ENCODE measurements at places on chromosomes 11 and 22.
A peak's percentile ranks its signal among the peaks of the same experiment; 100 is the strongest.

- DNase-seq, result no peak
These were observed 12.0 kb downstream of the TBC1D22A start for GRCh38 chr22:46774253-46774979.

DNA sequence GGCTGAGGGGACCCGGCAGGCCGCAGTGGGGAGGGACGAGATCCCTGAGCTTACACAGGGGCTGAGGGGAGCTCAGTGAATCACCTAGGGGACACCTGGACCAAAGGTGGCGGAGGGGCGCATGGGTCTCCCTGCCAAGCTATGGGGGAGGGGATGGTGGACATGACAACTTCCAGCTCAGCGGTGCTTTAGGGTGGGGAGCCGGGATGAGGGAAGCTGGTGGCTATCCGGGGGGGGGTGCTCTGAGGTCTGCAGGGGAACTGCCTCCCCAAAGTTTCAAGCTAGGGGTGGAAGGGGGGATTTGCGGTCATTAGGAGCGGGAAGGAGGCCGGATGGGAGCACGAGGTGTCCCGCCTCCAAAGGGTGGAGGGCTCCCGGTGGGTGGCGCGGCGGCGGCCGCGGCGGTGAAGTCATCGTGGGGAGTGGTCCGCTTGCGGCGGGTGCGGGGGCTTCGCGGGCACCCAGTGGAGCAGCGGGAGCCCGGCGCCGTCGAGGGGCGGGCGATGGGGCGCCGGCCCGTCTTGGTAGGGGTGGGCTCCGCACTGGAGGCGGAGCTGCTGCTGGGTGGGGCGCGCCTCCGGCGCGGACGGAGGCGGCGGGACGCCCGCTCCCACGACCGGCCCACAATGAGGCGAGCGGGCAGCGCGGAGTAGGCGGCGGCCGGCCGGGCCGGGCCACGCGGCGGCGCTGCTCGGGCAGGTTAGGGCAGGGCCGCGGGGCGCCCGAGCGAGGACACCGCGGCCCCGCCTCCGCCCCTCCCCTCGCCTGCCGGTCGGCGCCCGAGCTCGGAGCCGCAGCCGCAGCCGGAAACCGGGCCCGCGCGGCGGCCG, at the start of gene MICALL1:
Gene MICALL1, plus strand, starts transcription at position 764 of the 830 bp plus-strand sequence. CDS start 126 bp downstream, outside the sequence.
- no peak for DNase-seq

DNA sequence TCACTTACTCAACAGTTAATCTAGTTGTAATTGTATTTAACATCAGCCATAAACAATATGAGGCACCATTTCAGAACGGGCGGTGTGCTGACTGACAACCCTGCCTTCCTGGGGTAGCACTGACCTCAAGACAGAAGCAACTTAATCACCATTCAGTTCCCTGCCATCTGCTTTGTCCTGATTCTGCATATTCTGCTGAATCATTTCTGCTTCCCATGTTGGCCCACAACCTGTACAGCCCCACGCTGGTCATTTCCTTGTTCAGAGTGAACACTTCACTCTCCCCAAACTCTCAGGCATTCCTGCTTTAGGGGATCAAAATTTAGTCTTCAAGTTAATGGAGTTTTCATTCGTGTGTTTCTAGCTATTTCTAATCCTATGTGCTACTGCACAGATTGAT, 132.3 kb upstream of the ZBED5 start:
- DNase-seq, result no peak

DNA sequence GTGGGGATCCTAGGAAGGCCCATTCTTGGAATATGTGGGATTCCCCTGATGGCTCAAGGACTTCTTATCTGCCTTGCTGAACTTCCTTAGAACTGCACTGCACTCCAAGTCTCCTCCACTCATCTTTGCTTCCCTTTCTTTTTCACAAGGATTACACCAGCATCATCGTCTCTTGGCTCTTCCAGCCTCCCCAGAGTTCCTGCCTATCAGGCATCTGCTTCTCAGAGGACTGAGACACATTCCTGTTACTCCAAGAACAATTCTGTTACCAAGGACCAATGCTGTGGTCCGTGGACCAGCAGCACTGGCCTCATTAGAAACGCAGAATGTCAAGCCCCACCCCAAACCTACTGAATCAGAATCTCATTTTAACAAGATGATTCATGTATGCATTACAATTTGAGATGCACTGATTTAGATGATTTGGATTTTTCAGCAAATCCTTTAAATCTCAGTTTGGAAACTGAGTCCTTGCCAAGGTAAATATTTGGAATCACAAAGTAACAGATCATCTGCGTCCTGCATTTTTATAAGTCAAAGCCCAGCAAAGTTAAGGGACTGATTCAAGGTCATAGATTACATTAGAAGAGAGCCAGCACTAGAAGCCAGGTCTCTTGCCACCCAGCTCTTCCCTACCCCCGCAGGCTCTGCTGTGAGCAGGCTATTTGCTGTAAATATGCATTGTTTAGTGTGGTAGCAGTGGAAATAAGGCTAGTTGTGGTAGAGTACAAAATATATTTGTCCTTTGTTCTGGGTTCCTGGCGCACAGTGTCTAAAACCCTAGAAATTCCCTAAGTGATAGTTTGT, 110.9 kb downstream of the SWAP70 start:
- DNase-seq, result no peak

- no peak for DNase-seq
These were observed 54.3 kb upstream of the USP47 start for GRCh38 chr11:11787305-11788062.

- peak; percentile 50 for DNase-seq
These were observed 1.1 kb downstream of the JHY start for GRCh38 chr11:122883646-122883979.

DNA sequence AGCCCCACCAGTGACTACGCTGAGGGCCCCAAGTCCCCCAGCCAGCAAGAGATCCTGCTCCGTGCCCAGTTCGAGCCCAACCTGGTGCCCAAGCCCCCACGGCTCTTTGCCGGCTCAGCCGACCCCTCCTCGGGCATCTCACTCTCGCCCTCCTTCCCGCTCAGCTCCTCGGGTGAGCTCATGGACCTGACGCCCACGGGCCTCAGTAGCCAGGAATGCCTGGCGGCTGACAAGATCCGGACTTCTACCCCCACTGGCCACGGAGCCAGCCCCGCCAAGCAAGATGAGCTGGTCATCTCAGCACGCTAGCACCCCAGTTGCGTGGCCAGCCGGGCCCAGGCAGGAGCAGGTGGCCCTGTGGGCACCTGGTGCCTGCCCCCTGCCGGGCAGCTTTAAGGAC, 8.3 kb upstream of the MYRF start:
- DNase-seq, result no peak

- DNase-seq, result peak; percentile 66
These were observed 48.2 kb downstream of the MORC2 start for GRCh38 chr22:30920407-30920806.

- no peak for DNase-seq
These were observed 683.9 kb downstream of the TBC1D22A start for GRCh38 chr22:47446331-47446730.

GRCh38 chr11:106997227-106997626, 21.0 kb downstream of the GUCY1A2 start:
- no peak for DNase-seq

- no peak for DNase-seq
These were observed 194 bp downstream of the SF1 start for GRCh38 chr11:64778223-64778472.

GRCh38 chr11:2807801-2808241, 77.8 kb downstream of the CDKN1C start:
- DNase-seq, result no peak

DNA sequence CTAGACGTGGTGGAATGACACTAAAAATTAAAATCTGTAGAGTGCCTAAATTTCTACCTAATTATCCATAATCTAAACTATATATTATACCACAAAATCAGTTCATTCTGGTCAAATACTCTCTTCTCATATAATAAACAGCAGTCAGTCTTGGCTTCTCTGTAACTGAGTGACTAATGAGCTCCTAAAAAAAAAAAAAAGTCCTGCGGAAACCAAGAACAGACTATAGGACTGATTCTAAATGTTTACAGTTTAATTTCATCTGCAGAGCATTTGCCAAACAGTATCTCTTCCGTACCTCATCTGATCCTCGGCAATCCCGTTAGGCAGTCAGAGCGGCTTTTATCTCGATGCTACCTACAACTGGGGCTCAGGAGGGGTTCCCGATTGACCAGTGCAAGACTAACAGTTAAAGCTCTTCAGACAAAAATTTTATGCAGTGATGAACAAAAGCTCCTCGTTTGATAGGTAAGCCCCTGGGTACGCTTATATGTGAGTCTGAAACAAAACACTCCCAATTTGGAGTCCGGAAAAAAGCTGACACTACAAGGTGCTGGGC, 686 bp downstream of the KIF18A start:
- no peak for DNase-seq

GRCh38 chr22:19620742-19621371, 93.4 kb upstream of the SEPTIN5 start:
- DNase-seq, result no peak

GRCh38 chr11:61756452-61757212, 4.2 kb downstream of the MYRF start:
- DNase-seq, result no peak

GRCh38 chr11:47786373-47786772, 19.2 kb upstream of the FNBP4 start:
- DNase-seq, result no peak

- no peak for DNase-seq
These were observed 8.3 kb upstream of the KRTAP5-7 start for GRCh38 chr11:71518506-71519471.

- no peak for DNase-seq
These were observed 135.6 kb downstream of the ST3GAL4 start for GRCh38 chr11:126491092-126491491.

GRCh38 chr11:75267171-75267970, 26.8 kb downstream of the TPBGL start:
- DNase-seq, result no peak

GRCh38 chr11:95832763-95833162, 42.5 kb downstream of the CEP57 start:
- DNase-seq, result no peak

DNA sequence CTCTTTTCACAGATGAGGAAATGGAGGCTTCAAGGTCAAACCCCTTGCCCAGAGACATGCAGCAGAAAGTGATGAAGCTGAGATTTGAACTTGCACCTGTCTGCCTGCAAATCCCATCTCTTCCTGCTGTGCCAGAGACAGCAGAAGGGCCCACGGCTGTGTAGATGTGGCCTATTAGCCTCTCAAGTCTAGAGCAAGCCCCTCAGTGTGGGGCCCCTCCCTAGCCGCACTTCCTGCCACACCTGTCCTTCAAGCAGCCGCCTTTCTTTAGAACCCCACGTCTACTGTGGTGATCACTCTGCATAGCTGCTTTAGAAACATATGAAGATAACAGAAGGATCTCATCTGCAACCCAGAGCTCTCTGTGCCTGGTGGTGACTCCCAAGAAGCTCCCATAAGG, 41.2 kb upstream of the JAM3 start:
- no peak for DNase-seq

- no peak for DNase-seq
These were observed 67.9 kb upstream of the WNT7B start for GRCh38 chr22:46044621-46045458.

DNA sequence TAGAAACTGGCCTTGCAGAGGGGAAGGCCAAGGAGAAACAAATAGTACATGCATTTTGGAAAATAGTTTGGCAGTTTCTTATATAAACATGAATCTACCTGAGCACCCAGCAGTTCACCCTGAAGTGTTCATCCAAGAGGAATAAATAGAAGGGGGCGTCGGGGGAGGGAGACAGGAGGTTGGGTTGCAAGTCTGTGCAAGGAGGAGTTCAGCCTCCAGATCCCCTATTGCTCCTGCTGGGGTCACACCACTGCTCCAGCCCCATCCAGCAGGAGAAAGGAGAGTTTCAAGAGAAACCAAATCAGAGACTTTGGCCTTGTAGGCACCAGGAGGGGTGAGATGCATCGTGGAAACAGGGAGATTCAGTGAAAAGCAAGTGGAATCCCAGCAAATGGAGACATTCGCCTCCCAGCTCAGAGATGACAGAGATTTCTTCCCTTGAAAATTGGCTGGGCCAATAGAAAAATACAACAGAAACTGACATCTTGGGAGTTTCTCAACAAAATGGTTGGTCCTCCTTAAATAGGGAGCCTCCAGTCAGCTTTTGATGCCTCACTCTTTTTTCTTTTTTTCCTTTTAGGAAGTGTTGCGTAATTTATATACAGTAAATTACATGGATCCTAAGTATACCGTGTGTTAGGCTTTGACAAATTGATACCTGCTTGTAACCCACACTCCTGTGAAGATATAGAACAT, 34.1 kb downstream of the OTOG start:
- no peak for DNase-seq

GRCh38 chr11:76598426-76598839, 72.1 kb downstream of the LRRC32 start:
- no peak for DNase-seq

DNA sequence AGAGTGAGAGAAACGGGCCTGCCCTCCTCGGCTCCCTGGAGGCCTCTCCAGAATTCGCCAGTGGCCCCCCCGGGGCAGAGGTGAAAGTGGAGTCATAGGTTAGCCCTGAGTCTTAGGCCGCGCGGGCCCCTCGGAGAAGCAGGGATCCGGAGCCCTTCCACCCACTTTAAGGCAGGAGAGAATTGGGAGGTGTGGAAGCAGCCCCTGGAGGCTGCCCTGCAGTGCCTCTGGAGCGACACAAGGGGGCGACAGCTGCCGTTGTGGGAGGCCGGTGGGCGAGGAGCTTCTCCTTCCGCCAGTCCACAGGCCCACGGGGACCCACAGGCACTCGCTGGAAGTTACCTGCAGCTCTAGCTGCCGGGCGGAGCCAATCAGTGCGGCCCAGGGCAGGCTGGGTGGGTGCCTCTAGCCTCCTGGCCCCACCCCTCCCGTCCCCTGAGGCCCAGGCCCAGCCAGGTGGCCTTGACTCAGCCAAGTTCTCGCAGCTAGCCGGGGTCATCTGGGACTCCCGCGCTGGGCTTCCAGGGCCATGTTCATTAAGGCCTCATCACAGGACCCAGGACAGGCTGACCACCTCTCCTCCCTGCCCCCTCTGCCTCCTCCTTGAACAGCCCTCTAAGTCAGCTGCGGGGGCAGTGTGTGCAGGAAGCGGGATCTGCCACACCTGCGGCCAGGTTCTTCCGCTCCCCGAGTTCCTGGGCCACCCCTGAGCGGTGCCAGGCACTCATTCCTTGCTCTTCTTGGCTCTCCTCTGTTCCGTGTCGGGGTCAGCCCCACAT, 5.0 kb downstream of the DGKZ start:
- no peak for DNase-seq

- no peak for DNase-seq
These were observed 34.3 kb upstream of the MICAL2 start for GRCh38 chr11:12075822-12076821.

- DNase-seq, result no peak
These were observed 33.1 kb downstream of the EIF3F start for GRCh38 chr11:8020244-8020597.

- DNase-seq, result no peak
These were observed 4.6 kb upstream of the GALR3 start for GRCh38 chr22:37818409-37819104.

- no peak for DNase-seq
These were observed 33.6 kb downstream of the DBX1 start for GRCh38 chr11:20126724-20127123.

GRCh38 chr11:47797633-47798032, 30.5 kb upstream of the FNBP4 start:
- no peak for DNase-seq

- DNase-seq, result no peak
These were observed 28.2 kb downstream of the HTR3B start for GRCh38 chr11:113932788-113933187.

All from left renal cortex interstitium (tissue), 4 donors.